ENCODE measurements at places on chromosomes 11 and 22.

- DNase-seq: no peak
Measured at GRCh38 chr11:35358391-35358790, 61.0 kb downstream of the SLC1A2 start.

- no peak for DNase-seq
Measured at GRCh38 chr11:100484948-100485347, 202.1 kb upstream of the ARHGAP42 start.

DNA sequence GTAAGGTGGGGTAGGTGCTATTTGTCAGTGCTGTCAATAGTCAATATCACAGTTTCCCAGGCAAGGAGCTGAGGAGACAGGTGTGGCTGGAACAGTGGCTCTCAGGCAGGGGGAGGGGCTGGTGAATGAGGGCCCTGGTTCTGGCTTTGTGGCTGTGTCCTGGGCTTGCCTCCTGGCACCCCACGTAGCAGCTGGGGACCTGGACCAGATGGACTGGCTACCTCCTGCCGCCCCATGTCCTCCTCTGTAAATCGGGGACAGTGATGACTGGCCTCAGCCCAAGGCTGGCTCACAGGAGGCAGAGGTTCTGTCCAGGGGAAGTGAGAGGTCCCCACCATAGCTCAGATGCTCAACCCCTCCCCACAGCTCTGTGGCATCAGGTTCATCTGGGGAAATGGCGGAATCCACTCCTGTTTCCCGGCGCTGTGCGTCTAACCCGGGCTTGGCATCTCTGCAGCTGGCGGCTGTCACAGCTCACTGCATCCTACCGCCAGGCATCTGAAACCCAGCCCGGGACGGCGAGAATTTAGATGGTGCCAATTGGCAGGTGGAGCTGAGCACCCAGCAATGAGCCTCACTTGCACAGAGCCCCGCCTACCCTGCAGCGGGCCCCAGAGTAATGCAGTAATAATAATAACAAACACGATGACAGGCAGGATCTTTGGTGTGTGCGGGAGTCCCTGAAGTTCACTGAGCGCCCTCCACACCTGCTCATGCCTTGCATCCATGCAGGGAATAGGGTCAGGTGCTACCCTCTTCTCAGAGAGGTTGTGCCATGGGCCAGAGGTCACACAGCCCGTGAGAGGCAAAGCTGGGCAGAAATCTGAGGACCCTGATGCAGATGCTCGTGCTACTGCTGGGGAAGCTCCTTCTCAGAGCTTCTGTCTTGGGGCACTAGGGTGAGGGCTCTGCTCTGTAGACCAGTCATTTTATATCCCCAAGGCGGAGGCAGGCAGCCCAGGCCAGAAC is 27.8 kb upstream of the SHISAL1 start:
- no peak for DNase-seq

DNA sequence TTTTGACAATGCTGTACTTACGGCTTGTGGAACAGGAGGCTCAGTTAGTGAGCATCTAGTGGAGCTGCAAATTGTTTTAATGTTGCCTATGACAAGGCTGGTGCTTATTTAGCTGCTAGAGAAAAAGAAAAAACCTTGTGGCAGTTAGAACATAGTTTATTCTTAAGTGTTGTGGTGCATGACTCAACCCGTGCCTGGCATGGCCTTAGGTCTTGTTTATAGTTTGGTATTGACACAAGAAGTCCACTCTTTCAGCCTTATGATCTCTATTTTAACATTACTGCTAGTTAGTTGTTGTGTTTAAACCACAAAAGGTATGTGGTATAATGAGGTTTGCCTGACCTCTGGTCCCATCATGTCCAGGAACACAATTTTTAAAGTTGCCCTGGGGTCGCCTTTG is 744.6 kb downstream of the FAM181B start:
- DNase-seq: no peak

GRCh38 chr11:94423507-94423906 is 22.3 kb upstream of the GPR83 start:
- no peak for DNase-seq

DNA sequence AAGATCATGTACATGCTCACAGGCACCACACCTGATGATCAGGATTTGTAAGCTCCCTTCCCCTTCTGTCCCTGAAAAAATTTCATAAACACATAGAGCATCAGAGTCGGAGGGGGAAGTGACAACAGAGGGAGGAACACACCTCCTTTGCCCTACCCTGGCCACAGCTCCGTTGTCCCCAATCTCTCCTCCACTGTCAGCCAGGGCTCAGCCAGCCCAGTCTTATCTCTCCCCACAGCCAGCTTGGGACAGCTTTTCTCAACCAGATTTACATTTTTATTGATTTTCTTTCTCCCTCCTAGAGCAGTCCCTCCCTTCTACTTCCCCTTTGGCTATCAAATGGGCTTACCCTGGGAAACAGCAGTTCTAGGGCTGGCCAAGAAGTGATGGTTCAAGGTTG is 32.1 kb upstream of the TPBGL start:
- DNase-seq: no peak

GRCh38 chr11:73154178-73154577 is 12.1 kb upstream of the FCHSD2 start:
- DNase-seq: no peak

GRCh38 chr11:77789061-77789730 is 31.3 kb downstream of the RSF1 start:
- DNase-seq: no peak

GRCh38 chr22:27474711-27475547 is 326.6 kb downstream of the MN1 start:
- DNase-seq: no peak

DNA sequence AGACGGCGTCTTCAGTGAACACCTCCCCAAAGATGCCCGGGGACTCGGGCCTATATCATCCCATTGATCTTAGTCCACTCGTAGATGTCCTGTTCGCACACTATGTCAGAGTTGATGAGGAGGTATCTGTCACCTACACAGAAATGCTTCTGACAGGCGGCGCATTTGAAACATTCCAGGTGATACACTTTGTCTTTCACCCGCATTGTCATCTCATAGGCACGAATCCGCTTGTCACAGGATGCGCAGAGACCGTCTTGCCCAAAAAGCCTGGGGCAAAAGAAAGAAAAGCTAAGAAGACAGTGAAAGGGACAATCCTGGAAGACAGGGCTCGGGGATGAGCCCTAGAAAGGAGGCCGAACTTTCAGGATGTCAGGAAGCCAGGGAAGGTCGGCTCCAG is 32.6 kb downstream of the LMO2 start:
- no peak for DNase-seq

- DNase-seq: peak; percentile 54
Measured at GRCh38 chr11:122882189-122882856, at the start of gene JHY. TSS of gene JHY (plus strand) at chr11:122882759. CDS start at chr11:122885850, 3,091 bp downstream.

- DNase-seq: no peak
Measured at GRCh38 chr22:17095538-17095937, 10.7 kb downstream of the IL17RA start.

DNA sequence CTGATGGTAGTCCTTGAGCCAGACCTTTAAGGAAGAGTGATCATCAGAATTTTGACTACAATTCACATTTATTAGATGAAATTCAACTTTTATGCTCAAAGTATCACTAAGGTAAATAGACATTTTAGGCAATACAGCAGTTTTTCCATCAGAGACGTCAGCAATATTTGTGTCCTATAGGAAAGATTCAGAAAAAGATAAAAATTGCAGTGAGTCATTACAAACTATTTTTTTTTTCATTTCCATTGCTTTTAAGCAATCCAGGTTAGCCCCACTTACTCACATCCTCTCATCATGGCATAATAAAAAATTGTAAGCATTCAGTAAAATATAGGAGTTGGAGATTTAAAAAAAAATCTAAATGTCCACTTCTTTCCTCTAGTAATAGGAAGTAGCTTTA is 46.9 kb downstream of the MSANTD4 start:
- DNase-seq: no peak

- DNase-seq: no peak
Measured at GRCh38 chr11:121110871-121111724, 10.1 kb downstream of the TECTA start.

DNA sequence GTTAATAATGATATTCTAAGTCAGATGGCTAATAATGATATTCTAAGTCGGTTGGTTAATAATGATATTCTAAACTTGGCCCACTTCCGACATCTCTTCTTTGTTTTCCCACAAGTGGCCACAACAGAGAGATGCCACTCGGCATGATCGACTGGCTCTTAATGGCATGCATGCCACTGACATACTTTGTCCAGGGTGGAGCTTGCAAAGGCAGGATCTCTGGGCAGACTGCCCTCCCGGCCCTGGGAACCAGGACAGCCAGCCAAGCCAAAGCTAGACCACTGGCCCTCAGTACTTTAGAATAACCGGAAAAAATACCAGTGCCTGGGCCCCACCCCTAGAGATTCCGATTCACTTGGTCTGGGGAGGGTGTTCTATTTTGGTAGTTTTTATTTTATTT is 78.1 kb downstream of the KIAA1671 start:
- no peak for DNase-seq

DNA sequence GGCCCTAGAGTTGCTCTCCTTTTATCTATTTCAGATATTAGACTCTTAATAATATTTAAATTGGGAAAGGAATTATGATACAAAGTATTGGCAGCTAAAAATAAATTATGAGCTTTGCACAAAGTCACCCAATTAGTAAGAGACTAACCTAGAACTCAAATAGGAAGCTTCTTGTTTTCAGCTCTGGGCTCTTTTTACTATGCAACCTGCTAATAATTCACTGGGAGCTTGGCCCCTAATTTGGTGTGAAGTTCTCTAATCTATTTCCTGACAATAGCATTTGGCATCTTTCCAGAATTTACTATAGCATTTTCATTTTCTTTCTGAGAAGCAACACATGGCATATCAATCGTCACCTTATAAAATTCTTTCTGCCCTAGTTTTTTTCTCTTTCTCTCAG is 727.7 kb upstream of the ANO5 start:
- no peak for DNase-seq

DNA sequence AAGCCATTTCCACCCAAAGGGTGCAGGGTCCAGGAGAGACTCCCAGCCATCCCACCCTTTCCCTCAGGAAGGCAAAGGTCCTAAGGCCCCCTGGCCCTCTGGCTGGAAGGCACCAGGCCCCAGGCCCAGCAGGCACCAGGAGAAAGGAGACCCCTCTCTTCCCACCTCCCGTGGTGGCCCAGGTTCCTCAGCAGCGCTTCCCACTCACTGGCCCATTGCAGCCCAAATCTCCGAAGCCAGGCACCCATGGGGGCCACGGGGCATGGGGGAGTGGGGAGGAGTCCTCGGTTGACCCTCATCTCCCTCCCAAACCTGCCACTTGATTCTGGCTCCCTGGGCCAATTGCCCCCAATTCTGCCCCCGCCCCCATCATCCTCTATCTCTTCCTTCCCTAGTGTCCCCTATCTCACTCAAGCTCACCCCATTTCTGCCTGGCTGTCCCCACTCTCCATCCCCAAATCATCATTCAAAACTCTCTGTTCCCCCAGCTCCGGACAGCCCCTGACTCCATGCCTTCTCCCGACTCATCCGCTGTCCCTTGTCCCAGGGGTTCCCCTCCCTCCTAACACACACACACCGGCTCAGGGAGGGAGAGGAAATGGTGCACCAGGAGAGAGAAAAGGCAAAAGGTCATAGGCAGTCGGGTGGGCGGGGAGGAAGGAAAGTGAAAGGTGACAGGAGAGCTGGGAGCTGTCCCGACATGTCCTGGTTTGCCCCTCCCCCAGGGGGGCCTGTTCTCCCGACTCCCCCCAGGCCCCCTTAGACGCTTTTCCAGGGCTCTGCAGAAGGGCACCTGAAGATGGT is 1.2 kb downstream of the LIF start:
- DNase-seq: no peak

- no peak for DNase-seq
Measured at GRCh38 chr22:36649066-36649465, 54.5 kb downstream of the CACNG2 start.

Measured in retina (tissue), 1 donor.